Upper lobe of right lung (tissue), 1 donor: ENCODE measurements at places on chromosomes 5 and 9. TPM values are rescaled to one million over a fixed set of nuclear protein-coding genes. Genes with fewer than 3 reads are reported as not detected.

C9orf152 gene
- total RNA-seq = 27.6 TPM

PRRX2 gene
- total RNA-seq = 1.1 TPM

MUSK gene
- 3.7 TPM for total RNA-seq

BTNL8 gene
- 4.5 TPM for total RNA-seq

FBN2 gene
- total RNA-seq = 0.58 TPM

NME5 gene
- 2.4 TPM for total RNA-seq

DPYSL3 gene
- total RNA-seq = 52.8 TPM

LVRN gene
- 0.20 TPM for total RNA-seq

PRUNE2 gene
- 7.4 TPM for total RNA-seq

SLC4A9 gene
- total RNA-seq = 0.23 TPM

CDH18 gene
- total RNA-seq = not detected

TTC23L gene
- 0.20 TPM for total RNA-seq

KCNN2 gene
- 2.1 TPM for total RNA-seq

ELAVL2 gene
- not detected for total RNA-seq

HMCN2 gene
- total RNA-seq = 7.8 TPM

FBXO10 gene
- 8.0 TPM for total RNA-seq

ANKRD20A1 gene
- 1.5 TPM for total RNA-seq

CYSTM1 gene
- 85.1 TPM for total RNA-seq

BARHL1 gene
- not detected for total RNA-seq

ZNF483 gene
- total RNA-seq = 8.7 TPM

PRSS3 gene
- not detected for total RNA-seq
